Fibroblast of skin of left quadriceps (primary cell): ENCODE measurements at places on chromosomes 7 and 10.

DNA sequence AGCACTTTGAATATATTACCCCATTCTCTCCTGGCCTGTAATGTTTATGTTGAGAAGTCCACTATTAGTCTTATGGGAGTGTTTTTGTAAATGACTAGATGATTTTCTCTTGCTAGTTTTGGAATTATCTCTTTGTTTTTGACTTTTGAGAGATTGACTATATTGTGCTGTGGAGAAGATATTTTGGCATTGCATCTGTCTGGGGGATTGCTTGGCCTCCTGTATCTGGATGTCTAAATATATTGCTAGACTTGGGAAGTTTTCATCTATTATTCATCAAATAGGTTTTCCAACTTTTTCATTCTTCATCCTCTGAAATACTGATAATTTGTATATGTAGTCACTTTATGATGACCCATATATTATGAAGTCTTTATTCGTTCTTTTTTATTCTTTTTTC is 277.1 kb upstream of the PCDH15 start:
- no peak for DNase-seq

GRCh38 chr10:118027397-118027796 is 19.3 kb downstream of the RAB11FIP2 start:
- DNase-seq = no peak

- DNase-seq = no peak
Measured at GRCh38 chr10:130213286-130214080, 77.3 kb downstream of the GLRX3 start.

- DNase-seq = no peak
Measured at GRCh38 chr10:4522296-4523000, 303.6 kb upstream of the AKR1E2 start.

GRCh38 chr7:150569245-150569955 is 2.2 kb downstream of the GIMAP4 start:
- no peak for DNase-seq

DNA sequence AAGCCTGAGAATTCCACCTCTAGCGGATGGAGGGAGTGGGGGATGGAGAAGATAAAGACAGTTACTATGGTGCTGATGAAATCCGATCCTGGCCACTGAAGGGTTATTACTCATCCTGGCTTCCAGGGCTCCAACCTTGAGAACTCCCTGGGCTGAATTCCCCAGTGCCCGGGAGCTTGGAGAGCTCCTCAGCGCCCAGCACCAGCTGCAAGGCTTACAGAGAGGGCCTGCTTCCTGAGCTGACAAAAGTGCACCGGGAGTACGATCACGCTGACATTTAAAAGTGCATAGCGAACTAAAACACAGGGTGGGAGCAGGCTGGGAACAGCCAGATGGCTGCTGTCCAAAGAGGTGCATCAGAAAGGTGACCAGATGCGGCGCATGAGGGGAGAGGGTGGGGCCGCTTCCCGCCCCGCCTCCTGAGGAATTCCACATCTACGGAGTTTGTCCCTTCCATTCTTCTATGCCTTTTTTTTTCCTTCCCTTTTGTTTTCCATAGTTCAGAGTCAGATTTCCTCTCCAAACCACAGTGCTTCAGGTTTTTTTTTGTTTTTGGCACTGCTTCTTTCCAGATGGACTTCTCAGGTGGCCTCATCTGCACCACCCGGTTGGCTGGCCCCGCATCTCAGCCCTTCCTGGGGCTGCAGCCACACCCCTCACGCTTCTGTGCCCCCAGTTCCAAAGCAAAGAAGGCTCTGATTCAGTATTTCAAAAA is 62.4 kb upstream of the MKRN1 start:
- DNase-seq = peak; percentile 94

- DNase-seq = no peak
Measured at GRCh38 chr7:105245398-105246114, 143.2 kb downstream of the SRPK2 start.

DNA sequence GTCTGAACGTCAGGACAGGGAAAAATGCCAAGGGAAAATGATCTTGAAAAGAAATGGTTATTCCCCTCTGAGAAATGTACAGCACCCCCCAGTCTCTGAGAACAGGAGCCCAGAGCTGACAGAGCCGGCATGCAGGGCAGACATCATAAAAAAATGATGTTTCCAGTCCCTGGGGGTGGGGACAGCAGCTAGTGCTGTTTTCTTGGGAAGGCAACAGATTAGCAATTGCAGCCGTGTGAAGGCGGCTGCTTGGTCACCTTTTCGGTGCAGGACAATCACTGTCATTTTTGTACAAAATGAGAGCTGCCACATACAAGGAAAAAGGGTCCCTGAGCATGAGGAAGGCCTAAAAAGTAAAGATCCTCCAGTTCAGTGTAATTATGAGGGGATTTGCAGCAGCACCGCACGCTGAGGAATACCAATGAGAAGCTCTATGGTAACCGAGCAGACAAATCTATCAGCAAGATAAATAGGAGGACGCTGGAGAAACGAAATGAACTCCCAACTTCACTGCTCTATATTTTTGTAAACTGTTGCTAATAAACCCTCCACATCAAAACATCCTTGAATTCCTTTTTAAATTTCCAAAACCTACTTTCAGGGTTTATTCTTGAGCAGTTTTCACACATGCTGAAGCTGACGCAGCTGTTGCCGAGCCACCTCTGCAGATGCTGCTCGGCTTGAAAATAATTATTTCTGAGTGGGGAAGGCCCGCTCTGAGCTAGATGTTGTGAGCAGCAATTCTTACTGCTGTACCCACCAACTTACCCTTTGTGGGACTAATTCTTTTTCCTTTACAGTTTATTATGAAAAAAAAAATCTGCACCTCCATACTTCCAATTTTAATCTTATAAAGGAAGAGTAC is 98.2 kb upstream of the NEBL start:
- no peak for DNase-seq

DNA sequence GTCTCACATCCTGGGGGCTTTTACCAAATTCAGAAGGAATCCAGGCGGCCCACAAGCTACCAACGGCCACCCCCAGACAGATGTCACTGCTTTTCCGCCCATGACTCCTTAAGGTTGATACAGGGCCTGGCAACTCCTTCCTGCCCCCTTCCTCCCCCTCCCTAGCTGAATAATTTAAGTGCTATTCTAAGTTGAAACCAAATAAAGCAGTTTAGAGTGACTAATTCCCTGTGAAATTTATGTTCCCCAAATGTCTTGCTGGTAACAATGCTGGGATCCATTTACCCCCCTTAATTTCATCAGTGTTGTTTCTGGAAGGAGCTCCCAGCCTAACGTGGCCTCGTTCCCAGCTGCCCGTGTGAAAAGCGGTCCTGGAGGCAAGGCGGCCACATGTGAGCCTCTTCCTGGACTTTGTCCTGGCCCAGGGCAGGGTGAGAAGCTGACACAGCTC is 109.6 kb downstream of the TMEM130 start:
- DNase-seq = peak; percentile 24

- no peak for DNase-seq
Measured at GRCh38 chr7:158023681-158024350, 563.8 kb downstream of the PTPRN2 start.

DNA sequence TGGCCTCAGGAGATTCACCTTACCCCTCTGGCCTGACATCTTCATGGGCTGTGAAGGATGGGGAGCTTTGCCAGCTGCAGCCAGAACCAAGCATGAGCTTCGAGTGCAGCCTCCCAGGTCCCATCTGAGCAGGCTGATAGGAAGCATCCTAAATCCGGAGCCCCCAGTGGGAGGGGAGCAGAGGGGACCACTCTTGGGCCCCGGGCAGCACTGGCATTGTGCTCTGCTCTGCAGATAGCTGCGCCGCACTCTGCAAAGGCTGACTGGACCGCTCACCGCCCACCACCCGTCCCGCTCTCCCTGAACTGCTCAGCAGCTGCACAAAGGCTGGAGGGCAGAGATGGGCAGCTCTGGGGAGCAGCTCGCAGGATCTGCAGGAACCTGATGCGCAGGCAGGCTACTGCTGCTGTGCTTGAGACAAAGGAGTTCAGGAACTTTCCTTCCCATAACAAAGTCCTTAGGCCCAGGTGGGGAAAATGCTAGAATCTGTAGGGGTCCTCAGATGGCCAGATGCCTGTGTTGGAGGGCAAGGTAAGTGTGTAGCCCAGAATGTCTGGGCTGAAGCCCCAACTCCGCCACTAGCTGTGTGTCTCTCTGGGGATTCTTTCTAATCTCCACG is 51.8 kb downstream of the ARHGAP22 start:
- no peak for DNase-seq

DNA sequence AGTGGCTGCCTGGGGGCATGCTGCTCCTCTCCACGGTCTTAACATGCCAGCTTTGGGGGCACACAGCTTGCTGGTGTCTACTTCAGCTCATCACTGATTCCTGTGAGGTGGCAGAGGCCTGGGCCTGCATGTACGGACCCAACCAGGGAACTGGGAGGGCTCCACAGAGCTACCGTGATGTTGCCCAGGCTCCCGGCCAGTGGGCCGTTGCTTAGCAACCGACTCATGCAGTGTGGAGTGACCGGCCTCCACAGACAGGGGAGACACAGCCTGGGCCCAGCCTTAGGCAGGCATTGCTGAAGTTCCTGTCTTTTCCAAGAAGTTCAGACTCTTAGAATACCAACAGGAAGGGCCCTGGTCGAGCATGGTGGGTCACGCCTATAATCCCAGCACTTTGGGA is 25.8 kb upstream of the SH2B2 start:
- DNase-seq = no peak

- DNase-seq = no peak
Measured at GRCh38 chr7:45417268-45417667, 156.9 kb upstream of the ADCY1 start.

DNA sequence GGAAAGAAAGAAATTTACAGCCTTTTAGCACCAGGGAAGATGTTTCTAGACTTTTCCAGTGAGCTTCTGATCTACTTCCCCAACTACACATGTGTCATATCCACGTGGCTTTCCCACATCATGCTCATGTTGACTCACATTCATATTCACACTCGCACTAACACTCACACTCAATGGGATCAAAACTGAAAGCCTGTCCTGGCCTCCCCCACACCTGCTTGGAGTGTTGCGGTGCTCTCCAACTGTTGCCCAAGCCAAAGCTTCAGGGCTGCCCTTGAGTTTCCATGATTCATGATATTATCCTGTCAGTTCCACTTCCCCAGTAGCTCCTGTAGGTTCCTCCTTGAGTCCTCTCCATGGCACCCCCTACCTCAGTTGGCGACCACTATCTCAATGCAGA is 444.4 kb downstream of the GATA3 start:
- DNase-seq = no peak

DNA sequence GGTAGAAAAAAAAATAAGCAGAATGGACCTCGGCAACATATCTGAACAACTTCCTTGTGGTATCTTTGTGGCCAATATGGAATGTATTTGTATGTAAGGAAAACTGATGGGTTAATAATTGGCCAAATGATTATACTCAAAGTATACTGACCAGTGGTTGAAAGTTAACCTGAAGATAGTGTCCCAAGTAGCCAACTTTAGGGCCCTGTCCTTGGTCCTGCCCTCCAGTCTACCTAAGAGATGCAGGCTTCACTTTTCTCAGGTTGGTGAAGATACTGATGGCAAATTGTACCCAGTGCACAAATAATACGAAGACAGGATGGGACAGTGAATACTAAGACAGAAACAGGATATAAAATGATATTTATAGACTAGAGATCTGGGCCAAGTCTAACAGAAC is 109.2 kb downstream of the SORCS3 start:
- DNase-seq = no peak

- no peak for DNase-seq
Measured at GRCh38 chr7:16838891-16839290, 34.1 kb upstream of the AGR2 start.

DNA sequence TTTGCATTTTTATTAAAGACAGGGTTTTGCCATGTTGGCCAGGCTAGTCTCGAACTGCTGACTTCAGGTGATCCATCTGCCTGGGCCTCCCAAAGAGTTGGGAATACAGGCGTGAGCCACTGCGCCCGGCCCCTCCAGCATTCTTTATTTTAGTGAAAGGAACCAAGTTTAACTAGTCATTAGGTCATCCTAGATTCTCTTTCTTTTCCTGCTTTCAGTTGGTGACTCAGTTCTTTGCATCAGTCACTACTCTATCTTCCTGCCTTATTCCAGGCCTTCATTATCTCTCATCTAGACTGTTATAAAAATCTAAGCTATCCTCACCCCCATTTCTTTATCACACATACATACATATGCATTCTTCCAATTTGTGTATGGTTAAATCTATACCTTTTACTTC is 63.7 kb downstream of the PRSS58 start:
- DNase-seq = no peak

DNA sequence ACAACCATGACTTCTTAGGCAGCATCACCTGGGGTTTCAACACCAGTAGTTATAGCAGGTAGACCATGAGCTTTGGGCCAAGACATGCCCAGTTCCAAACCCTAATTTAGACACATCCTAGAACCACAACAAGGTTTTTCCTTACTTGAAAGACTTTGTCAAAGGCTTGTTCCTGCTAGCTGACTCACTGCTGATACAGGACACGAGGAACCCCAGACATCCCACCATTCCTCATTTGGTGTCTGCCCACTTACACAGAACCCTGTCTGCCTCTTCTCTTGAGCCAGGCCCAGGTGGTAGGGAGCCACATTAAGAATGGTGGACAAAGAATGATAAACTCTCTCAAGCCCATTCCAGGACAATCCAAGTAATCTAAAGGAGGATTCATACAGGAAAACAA is 109.0 kb downstream of the CCDC71L start:
- no peak for DNase-seq

- no peak for DNase-seq
Measured at GRCh38 chr10:19713159-19713558, 103.1 kb upstream of the PLXDC2 start.

DNA sequence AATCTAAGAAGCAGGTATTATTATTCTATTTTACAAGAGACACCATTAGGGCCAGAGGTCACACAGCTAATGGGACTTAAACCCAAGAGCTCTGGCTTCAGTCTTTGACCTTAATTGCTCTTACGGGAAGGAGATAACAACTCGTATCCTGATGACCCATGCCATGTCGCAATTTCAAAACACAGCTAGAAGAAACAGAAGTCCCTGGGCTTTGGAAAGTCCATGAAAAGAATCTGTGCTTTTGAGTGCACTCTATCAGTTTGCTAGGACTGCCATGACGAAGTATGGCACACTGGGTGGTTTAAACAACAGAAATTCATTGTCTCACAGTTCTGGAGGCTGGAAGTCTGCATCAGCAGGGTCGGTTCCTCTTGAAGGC is 247.8 kb upstream of the AOAH start:
- no peak for DNase-seq

DNA sequence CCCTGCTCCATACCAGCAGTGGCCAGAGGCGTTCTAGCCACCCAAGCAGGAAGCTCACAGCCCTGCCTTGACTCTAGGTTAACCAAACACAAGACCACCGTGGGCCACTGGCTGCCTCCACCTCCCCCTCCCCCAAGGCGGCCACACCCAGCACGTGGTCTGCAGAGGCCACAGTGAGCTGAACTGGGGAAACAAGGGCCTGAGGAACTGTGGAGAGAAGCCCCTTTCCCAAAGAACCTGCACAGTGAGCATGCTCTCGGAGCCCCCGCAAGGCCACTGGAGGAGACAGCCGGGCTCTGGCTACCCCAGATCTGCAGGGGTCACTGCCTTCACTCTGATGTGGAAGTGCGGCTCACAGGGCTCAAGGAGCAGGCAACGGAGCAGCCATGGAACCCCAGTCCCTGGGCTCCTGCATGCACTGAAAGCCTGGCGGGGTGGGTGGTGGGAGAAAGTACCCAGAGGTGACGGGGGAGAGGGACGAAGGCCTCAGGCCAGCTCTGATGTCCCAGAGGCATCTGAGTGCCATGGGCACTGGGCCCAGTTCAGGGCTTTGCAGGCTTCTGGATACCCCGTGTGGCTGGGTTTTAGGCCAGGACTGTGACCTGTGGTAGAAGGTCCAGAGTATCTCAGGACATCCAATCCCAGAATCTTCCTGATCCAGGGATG is 189.2 kb downstream of the EBF3 start:
- no peak for DNase-seq

- no peak for DNase-seq
Measured at GRCh38 chr10:30358206-30358605, 9.1 kb upstream of the MTPAP start.
